Stimulated activated CD4-positive, alpha-beta T cell treated with anti-CD3 and anti-CD28 coated beads, Interleukin-1b, Interleukin-23, amount 100 ng/mL, for 1 hour (primary cell): ENCODE measurements at places on chromosomes 11 and 22.
A peak's percentile ranks its signal among the peaks of the same experiment; 100 is the strongest.

DNA sequence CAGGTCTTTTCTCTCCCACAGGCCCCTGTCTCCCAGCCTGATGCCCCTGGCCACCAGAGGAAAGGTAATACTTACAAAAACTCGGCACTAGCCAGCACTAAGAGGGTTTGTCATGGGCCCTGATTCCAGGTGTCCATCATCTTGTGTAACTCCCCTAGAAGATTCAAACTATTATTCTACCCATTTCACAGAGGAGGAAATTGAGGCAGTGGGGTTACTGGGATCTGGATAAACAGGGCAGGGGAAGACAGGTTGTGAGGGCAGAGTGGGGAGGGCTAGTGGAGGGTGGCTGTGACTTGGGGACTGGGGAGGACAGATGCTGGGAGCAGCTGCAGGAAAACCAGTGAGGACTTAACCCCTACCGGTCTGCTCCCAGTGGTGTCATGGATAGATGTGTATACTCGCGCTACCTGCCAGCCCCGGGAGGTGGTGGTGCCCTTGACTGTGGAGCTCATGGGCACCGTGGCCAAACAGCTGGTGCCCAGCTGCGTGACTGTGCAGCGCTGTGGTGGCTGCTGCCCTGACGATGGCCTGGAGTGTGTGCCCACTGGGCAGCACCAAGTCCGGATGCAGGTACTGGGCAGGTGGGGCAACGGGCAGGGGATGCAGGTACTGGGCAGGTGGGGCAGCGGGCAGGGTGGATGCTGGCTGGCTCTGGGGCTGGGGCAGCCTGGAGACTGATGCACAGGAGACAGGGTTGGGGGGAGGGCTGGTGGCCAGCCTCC is 1.2 kb downstream of the VEGFB start:
- no peak for DNase-seq

GRCh38 chr22:26567610-26568009 is 22.3 kb downstream of the TPST2 start:
- DNase-seq = no peak

- no peak for DNase-seq
Measured at GRCh38 chr11:108698844-108699642, 34.2 kb downstream of the DDX10 start.

- no peak for DNase-seq
Measured at GRCh38 chr11:86660088-86660487, 12.3 kb downstream of the ME3 start.

DNA sequence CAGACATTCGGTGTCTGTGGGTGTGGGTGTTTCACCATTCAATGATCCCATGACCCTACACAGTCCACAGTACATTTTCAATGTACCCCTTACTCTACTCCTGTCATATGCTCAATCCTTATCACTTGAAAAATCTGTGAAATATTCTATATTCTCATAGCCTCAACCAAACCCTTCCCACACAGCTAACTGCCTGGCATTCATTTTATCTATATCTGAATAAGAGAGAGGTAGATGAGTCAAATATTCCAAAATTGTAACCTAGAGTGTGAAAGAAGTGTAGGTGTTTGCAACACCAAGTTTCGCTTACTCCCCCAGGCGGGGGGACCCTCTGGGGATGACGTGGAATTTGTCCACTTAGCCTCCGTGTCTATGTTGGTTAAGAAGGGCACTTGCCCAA is 354.8 kb downstream of the ETS1 start:
- DNase-seq = peak; percentile 15

GRCh38 chr11:73969091-73969490 is 13.6 kb downstream of the UCP2 start:
- DNase-seq = no peak

- peak; percentile 12 for DNase-seq
Measured at GRCh38 chr22:19576460-19577421, 52.5 kb upstream of the CLDN5 start.

DNA sequence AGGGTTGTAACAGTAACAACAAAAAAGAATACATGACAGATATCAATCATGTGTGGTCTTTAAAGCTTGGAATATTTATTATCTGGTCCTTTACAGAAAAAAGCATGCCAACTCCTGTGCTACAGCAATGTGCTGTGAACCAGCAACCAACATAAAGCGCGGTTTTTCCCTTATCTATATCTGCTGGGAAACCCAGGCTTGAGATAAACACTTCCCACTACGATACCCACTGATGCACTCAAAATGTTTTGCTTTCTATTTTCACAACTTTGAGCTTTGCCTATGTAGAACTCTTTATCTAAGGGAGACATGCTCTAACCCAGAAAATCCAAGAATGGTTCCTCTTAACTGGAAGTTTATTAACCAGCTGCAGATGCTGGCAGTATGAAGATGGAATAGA is 19.0 kb downstream of the ZBED5 start:
- DNase-seq = no peak

DNA sequence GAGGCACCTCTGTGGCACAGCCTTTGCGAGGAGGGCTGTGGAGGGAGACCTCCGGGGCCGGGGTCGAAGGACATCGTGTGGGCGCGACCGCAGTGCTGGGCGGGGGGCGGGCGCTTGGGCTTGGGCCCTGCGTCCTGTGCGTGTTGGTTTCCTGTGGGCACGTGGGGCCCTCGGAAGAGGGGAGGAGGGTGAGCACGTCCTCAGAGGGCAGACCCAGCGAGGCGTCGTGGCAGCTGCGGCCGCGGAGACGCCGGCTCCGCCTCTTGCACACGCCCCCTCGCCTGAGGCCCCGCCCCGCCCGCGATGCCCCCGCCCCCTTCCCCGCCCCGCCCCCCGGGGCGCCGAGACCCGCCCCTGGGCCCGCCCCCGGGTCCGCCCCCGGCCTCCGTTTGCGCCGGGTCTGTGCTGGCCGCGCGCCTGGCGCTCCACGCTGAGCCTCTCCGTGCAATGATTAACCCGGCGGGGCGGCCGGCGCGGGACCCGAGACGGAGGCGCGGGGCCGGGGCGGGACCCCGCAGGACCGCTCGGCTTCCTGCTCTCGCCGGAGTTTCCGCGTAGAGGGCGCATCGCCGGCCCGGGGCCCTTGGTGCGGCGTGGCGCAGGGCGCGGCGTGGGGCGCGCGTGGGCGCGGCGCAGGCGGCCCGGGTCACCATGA is at the start of gene PRR5:
TSS of gene PRR5 (plus strand) at position 381 of the 655 bp plus-strand sequence. CDS start at position 652, 271 bp downstream.
- peak; percentile 62 for DNase-seq

DNA sequence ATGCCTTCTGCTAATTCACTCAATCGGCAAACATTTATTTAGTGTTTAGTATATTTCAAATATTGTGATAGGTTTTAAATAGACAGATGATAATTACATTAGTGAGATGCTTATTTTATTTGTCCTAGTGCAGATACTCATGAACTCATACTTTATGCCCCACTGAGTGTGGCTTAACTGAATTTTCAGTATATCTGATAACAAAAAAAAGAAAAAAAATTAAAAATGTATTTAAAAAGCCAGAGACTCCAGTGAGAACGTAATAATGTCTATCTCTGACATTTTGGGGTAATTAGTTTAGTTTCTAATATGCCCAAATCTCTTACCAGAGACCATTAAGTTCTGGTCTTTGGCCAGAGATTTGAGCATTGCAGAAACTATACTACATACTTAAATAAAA is 332.6 kb upstream of the CHORDC1 start:
- no peak for DNase-seq

GRCh38 chr22:28222976-28223745 is 304.1 kb upstream of the PITPNB start:
- no peak for DNase-seq

DNA sequence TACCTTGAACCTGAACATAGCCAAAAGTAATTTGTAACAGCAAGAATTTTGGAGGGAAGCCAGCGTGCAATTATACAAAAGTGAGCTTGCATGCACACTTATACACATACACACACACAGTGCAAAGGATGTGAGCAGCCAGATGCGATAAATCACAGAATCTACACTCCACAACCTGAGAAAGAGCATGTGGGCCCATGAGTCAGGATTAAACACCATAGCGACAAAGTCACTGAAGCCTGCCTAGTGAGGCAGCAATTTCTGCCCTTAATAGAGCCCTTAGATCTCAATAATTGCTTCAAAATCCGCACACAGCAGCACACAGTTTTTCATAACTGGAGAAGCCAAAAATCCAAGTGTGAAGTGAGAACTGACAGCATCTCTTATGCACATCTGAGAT is 42.6 kb upstream of the TEAD1 start:
- no peak for DNase-seq

- DNase-seq = no peak
Measured at GRCh38 chr11:79170321-79170720, 270.5 kb downstream of the TENM4 start.

DNA sequence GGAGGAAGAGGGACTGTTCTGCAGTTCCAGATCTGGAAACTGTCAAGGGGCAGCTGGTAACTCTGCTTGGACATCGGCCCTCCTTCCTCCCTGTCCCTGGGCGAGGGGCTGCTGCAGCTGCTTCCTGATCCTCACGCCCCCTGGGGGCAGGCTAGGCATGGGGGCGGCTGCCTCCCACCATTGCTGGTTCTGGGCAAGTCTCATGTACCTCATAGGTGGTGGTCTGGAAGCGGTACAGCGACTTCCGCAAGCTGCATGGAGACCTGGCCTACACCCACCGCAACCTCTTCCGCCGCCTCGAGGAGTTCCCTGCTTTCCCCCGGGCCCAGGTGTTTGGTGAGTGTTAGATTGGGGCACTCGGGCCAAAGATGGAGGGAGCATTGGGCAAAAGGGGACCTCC is 5.0 kb downstream of the SNX15 start:
- DNase-seq = no peak

DNA sequence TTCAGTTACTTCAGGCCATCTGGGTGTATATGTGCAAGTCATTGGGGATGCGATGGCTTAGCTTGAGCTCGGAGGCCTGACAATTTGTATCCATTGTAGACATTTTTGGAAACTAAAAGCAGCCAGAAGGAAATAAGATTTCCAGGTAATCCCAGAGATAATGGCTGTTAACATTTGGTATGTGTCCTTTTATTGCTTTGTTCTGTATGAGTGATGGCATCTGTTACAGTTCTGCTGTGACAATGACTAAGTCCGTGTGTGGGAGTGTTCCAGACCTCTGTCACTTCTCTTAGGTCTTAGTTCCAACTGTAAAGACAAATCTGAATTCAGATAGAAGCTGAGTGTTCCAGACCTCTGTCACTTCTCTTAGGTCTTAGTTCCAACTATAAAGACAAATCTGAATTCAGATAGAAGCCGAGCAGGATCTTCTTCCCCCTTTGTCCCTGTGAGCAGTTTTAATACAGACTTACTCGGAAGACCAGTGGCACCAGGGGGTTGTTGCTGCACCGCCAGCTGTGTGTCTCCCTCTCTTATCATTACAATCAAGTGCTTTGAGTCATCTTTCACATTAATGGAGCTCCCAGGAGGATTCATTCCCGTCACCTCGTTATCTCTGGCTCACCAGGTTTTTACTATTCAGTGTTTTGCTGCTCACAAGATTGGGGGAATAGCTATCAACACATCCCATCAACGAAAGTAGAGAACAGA is 190.9 kb upstream of the SORL1-AS1 start:
- no peak for DNase-seq

DNA sequence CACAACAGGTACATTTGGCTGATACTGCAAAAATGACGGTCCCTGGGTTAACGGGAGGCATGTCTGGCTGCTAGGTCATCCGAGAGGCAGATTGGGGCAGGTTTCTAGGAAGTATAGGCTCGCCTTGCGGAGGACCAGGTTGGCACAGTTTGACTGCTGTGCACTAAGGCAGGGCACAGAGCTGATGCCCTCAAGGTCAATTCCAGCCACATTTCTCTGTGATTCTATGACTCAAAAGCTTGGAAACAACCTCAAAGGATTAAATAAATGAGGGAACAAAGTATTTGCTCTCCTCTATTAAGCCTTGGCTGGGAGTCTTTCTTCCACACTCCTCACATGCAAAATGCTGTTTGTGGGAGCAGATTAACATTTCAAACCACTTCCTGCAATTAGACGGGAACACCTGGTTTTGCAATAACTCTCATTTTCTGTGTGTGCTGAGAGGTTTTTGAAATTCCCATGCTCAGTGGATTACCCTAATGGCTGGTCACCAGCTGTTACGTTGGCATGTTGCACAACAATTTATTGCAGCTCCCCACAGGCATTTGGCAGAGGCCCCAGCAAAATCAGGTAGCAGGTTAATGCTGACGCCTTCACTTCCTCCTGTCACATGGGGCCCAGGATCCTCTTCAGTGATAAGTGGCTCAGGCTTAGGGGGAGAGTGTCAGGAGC is 61.0 kb upstream of the PLET1 start:
- no peak for DNase-seq

DNA sequence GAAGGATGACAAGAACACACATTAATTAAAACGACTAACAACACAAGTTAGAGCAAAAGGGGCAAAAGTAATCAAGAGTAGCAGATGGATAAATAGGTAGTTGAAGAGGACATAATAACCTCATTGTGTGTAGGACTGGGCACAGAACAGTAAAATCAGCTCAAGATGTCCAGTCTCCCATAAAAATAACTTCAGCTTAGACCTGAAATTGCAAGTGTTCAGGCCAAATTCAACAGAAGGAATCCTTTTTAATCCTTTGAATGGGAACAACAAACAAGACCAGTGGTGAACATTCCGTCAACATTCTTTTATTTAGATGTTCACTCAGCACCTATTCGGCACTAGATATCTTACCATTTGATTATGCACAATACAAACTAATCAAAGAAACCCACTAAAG is 4.4 kb downstream of the MTMR2 start:
- DNase-seq = no peak

DNA sequence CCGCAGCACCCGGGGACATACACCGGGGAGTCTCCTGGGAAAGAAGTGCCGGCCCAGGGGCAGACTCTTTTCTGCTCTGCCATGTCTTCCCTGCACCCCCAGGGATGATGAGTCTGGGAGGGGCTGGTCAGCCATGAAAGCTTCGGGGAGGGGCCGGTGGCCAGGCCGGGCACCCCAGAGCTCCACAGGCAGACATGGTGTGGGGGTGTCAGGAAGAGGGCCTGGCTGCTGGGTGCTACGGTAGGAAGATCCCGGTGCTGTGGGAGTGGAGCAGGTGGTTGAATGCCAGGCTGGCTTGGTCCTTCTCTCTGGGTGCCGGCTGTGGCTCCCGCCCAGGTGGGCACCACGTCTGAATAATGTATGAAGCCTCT is 17.4 kb downstream of the LSP1 start:
- no peak for DNase-seq

DNA sequence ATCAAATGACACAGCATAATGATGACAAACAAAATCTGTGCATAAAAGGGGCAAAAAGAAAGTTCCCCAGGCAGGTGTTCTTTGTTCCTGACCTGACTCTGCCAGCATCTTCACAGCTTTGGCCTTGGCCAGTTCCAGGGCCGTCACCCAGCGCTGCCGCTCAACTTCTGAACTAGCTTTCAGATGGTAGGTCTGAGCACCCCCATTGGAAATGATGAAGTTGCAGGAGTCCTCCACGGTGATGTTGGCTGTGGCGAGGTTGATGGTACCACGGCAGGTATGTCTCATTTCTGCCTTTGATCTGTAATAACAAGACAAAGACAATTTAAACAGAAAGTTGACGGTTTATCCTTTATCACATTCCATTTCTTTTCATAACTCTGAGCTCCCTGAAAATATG is 5.3 kb downstream of the OSBP start:
- DNase-seq = no peak

DNA sequence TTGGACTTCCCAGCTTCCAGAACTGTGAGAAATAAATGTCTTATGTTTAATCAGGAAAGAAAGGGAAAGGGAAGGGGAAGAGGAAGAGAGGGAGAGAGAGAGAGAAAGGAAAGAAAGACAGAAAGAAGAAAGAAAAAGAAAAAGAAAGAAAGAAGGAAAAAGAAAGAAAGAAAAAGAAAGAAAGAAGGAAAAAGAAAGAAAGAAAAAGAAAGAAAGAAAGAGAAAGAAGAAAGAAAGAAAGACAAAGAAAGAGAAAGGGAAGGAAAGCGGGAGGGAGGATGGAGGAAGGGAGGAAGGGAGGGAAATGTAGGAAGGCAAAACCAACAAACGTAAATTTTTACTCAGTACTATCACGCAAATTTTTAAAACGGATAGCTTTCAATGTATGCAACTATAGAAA is 2281.8 kb downstream of the LRRC4C start:
- DNase-seq = no peak
